ENCODE measurements at places on chromosomes 1 and 21.

GRCh38 chr1:113369699-113370098 is 20.6 kb upstream of the MAGI3 start:
- DNase-seq = no peak

DNA sequence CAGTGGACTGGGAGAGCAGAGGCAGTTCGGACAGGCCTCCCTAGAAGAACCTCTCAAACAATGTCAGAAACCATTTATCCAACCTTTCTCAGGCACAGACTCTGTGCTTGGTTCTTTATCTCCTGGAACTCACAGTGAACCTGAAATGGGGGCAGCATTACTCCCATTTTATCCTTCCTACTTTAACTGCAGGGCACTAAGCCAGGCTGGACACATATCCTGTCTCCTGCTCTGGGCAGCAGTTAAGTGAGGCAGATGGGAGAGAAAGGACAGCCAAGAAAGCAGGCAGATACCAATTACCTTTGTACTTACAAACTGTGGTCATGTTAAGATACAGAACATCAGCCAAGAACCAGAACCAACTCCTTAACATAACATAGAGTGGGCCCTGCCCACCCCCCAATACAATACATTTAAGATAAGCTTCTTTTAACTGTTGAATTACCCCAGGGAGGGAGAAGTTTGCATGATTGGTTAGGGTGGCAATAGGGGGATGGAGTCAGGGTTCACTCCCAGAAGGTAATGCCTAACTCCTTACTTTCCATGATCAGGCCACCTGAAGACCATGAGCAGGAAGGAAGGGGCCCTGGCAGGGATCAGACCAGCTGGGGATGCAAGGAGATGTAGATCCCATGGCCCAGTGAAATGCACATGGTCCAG is 10.9 kb downstream of the KDF1 start:
- DNase-seq = peak; percentile 65

DNA sequence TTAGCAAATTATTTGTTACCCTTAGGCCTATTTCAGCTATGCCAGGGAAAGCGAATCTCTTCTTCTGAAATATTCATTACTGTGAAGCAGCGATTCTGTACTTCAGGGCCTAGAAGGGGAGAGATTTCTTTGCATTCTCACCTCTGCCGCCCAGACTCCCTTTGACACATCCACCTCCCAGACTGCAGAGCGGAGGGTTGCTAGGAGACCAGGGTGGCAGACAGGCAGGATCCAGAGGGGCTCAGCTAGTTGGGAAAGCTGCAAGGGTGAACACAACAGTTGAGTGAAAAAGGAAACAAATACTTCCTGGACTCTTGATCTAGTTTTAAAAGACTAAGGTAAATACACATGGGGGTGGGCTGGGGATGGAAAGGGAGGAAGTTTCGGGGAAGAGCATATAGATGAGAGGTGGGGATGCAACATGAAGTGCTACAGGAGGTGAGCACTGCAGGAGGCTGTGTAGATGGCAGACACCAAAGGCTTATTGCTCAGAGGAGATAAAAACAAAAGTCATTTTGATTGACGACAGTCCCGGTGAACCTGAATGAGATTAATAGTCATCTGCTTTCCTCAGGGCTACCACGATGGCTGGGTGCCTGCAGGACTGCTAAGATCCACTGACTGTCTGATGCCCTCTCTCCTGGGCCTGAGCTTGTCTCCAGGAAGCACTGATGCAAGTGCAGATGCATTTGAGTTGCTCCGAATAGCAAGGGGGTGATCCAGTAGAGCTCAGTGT is 26.4 kb upstream of the RAB3GAP2 start:
- DNase-seq = no peak

DNA sequence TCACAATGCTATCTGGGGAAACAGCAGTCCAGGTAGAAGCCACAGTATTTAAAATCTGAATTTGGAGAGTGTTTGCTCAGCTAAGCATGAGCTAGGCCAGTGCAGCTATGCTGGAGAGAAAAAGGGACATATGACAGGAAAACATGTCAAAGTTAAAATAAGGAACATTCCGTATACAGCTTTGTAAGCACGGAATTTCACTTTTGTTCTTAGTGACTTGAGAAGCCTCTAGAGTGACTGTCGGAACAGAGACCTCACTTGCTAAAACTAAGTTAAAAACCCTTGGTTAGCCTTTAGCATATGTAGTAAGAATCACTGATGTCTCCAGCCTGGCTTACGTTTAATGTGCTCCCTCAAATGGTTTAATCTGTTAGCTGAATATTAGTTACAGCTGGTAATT is 661.7 kb downstream of the KCNT2 start:
- no peak for DNase-seq

GRCh38 chr21:41251961-41252642 is 64.5 kb upstream of the FAM3B start:
- no peak for DNase-seq

DNA sequence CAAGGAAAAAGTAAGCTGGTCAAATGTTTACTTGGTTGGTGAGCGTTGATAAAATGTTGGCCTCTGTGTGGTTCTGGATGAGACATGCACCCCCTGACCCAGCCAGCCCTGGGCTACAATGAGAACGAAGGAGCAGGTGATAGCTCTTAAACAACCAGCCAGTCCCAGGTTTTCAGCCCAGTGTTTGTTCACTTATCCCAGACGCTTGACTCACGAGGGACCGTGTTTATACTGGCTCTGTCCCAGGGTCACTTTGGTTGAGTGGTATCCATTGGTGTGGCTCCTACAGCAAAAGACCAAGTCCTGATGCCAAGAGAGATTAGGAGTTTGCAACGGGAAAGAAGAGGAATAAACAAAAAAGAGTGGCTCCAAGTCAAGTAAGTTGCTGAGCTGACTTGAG is 86.9 kb downstream of the KCNJ15 start:
- DNase-seq = peak; percentile 34

Measured in foreskin fibroblast (primary cell).